Suppressor macrophage treated with lipopolysaccharide for 1 hour (primary cell): ENCODE measurements at places on chromosomes 16 and 17.

DNA sequence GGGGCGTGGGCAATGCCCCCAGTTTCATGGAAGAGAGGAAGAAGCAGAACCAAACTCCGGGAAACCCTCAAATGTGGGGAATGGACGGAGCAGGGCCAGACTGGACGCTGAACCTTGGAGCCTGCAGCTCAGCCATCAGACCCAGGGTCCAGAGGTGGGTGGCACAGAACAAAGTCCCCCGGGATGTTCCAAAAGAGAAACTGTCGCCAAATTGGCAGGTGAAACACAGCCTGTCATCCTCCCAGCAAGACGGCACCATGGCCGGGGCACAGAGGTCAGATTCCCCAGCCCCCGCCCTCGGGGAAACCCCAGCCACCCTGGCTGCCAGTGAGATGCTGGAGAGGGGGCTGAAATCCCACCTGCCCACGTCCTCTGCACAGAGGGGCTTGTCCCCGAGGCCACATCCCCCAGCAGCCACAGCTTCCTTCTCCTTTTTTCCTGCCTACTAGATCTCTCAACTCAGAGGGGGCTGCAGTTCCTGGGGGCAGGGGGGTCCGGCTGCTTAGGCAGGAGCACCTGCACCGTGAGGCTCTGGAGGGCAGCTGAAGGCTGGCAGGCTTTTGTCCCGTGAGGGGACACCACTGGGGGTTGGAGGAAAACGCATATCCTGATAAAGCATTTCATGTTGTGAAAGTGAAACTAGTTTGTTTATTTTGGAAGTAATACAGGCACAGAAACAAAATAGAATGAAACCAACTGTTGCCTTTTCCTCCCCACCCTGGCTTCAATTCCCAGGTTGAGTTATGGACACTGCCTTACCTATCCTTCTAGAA lies 1.2 kb upstream of the SECTM1 start:
- peak; percentile 57 for DNase-seq

GRCh38 chr16:64782484-64782883 lies 339.4 kb downstream of the CDH11 start:
- DNase-seq = no peak

DNA sequence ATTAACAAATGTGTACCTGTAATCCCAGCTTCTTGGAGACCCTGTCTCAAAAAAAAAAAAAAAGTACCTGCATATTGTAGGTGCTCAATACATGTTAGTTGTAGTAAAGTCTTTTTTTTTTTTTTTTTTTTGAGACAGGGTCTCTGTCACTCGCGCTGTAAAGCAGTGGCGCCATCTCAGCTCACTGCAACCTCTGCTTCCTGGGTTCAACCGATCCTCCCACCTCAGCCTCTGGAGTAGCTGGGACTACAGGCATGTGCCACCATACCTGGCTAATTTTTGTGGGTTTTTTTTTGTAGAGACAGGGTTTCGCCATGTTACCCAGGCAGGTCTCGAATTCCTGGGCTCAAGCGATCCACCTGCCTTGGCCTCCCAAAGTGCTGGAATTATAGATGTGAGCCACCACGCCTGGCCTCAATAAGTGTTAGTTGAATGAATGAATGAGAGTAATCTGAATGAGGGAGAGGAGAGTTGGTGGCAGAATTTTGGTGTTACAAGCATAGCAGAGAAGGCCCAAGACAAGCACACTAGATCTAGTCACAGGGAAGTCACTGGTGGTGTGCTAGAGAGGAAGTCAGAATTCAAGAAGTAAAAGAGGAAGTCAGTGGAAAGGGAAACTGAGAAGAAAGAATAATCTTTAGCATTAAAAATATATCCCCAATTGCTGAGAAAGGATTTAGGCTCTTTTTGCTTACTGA lies 9.4 kb upstream of the MYL4 start:
- peak; percentile 81 for DNase-seq

DNA sequence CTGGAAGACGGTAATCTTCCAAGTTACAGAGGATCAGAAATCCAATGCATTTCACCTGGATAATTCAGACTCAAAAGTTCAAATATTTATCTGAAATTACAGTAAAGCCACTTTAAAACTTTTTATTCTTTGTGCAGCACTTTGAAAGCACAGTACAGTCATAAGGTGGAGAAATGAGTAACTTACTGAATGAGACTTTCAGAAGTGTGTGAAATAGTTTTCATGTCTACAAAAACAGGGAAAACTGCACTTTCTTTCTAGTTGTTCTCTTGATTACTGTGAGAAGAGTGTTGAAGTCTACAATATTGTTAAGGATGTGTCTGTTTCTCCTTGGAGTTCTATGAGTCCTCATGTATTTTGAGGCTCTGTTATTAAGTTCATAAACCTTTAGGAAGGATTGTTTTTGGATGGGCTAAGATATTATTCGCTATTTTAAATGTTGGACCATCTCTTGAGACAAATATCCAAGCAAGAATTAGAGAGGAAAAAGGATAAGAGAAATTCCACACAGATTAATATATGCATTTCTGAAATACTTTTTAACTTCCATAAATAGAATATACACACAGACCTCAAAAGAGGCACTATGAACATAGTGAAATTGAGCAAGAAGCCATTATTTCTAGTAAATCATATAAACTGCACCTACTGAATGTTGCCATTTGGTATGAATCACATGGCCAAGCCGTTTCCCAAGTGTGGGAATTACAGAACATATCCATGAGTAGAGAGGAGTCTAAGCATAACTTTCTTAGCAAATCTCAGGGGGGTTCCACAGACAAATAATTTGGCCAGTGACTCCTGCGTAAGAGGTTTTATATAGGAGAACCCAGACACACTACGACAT lies 83.6 kb upstream of the PLEKHM1 start:
- DNase-seq = peak; percentile 42

- no peak for DNase-seq
Observed at GRCh38 chr17:8015957-8016631, 13.7 kb downstream of the GUCY2D start.

DNA sequence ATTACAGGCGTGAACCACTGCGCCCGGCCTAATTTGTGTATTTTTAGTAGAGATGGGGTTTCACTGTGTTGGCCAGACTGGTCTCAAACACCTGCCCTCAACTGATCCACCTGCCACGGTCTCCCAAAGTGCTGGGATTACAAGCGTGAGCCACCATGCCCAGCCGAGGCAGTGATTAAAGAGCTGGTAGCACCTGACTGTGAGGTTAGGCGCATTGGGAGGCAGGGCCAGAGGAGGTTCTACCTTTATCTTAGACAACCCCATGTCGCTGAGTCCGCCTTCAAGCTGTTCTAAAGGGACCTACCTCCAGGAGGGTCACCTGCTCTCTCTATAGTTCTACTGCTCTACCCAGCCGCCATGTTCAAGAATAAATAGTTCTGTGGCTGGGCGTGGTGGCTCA lies 8.1 kb downstream of the RSL1D1 start:
- no peak for DNase-seq

DNA sequence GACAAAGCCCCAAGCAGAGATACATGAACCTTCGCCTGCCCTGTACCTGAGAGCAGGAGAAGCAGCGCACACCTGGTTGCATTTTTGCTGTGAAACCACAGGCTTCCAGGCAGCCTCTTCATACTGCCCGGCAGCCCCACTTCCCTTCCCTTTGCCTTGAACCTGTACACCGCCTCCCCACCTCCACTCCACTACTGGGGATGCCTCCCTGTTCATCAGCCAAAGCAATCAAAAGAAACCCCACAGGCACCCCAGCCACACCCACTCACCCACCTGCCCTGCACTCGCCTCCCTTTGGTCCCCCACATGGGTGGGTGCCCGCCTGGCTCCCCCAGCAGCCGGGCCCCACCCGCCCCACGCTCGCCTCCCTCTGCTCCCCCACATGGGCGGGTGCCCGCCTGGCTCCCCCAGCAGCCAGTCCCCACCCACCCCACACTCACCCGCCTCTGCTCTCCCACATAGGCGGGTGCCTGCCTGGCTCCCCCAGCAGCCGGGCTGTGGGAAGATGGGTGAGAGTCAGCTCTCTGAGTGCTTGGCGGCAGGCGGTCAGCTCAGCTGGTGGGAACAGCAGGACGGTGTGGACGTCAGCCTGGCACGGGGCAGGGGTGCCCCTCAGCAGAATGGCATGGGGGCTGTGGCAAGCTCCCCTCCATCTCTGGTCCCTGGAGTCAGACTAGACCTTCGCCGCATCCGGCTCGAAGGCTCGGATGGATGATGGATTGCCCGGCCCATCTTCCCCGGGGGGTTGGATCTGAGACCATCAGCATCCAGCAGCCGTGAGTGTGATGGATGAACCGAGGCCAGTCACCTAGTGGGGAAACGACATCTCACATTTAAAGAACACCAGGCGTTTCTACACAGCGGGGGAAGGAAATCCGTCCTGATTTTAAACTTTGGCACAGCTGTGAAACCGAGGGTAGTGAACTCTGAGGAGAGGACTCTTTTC lies 135.6 kb downstream of the BANP start:
- DNase-seq = no peak

GRCh38 chr17:37743875-37744632 lies 805 bp downstream of the HNF1B start:
- DNase-seq = peak; percentile 22

DNA sequence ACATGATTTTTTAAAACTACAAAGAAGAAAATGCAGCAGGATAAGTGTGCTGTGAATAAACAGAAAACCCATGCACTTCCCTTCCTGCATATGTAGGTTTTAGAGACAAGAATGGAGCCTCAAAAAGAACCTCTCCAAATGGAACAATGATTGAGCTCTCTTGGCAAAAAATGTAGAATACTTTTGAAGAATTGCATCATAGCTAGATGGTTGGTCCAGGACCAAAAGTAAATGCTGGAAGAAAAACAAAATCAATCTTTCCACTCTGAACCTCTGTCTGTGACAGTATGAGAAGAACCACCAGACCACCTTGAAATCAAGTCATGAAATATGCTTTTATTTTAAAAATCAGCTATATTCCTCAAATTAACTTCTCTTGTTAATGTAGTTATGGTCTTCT lies 17.5 kb downstream of the HELZ start:
- DNase-seq = no peak

GRCh38 chr17:47905221-47905733 lies 9.2 kb downstream of the SP2 start:
- no peak for DNase-seq

GRCh38 chr16:17389384-17389783 lies 81.4 kb downstream of the XYLT1 start:
- no peak for DNase-seq

DNA sequence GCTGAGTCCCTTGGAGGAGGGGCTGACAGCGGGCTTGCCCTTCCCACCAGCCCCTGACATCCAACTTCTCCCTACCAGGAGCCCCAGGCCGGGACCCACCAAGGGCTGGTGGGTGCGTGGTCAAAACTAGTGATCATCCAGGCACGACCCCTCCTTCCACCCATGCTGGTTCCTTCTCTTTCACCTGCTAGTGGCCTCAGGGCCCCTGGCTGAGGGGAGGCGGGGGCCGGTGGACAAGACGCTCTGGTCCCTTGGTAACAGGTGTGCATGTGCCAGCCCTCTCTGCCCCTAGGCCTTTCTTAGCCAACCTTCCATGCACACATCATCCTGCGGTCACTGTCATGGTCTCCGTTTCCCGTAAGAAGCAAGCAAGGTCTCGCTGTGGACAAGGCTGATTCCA lies 8.4 kb downstream of the ZNF213 start:
- DNase-seq = no peak

GRCh38 chr16:3118846-3119245 lies 6.5 kb downstream of the ZNF205 start:
- no peak for DNase-seq

GRCh38 chr17:82839617-82840292 lies at the start of gene ZNF750:
ZNF750 (minus strand) TSS chr17:82840022; CDS start chr17:82832454, 7,568 bp downstream.
- no peak for DNase-seq

- no peak for DNase-seq
Observed at GRCh38 chr16:11677451-11677951, 9.2 kb downstream of the SNN start.

DNA sequence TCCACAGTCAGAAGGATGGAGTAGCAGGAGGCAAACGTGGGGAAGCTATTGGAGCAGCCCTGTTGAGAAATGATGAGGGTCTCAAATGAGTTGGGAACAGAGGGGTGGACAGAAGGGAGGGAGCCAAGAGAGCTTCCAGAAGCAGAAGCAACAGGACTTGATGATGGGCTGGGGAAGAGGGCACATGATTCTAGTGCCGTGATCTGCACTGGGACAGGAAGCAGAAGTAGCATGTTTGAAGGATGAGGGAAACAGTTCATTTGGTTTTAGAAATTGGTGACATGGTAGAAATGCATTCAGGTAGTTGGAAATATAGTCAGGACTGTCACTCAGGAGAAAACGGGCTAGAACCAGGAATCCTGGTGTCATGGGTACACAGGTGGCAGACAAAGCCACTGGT lies 19.4 kb downstream of the EMP2 start:
- peak; percentile 39 for DNase-seq

DNA sequence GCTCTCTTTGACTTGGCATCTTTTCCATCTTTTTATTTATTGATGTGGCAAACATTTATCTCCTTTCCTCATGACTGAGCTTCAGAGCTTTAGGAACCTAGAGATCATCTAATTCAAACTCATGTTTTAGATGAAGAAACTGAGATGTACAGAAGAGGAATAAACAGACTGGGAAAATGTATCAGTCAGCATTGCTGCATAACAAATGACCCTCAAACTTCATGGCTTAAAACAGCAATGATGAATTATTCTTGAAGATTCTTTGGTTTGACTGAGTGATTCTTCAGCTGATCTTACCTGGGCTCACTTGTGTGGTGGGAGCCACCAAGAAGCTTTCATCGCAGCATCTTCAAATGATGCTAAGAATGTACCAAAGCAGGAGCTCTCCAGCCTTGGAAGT lies 44.0 kb upstream of the IRF8 start:
- DNase-seq = no peak

GRCh38 chr16:7088711-7089110 lies 243.9 kb upstream of the RBFOX1 start:
- DNase-seq = no peak

DNA sequence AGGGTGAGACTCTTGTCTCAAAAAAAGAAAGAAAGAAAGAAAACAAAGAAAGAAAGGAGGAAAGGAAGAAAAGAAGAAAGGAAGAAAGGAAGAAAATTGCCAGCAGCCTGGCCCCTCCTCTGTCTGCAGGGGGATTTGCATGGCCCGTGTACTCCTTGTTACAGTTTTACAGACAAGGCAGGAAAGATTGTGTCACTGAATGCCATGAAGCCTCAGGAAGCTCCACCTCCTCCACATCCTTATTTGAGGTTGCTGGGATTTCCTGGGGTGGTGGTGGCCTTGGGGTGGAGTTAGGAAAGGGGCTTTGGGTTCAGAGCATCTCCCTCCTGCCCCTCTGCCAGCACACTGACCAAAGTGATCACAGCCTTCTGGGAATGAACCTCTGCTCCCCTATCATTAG lies 23.6 kb downstream of the CFAP20 start:
- DNase-seq = no peak

GRCh38 chr16:81415751-81416150 lies 28.9 kb upstream of the CMIP start:
- no peak for DNase-seq

DNA sequence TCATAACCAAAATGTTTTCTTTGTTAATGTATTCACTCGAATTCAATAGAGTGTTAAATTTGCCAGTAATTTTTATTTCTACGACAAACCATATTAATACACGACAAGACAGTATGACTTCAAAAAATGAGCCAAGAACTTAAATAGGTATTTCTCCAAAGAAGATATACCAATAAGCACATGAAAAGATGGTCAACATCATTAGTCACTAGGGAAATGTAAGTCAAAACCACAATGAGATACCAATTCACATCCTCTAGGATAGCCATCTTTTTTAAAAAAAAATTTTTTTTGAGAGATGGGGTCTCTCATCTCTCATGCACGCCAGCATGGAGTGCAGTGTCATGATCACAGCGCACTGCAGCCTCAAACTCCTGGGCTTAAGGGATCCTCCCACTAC lies 5.0 kb upstream of the MEIOC start:
- no peak for DNase-seq
